Progenitor cell of endocrine pancreas (in vitro differentiated cells): ENCODE measurements at places on chromosomes 5 and 9.

- no peak for DNase-seq
Observed at GRCh38 chr5:157785801-157786200, 42.3 kb downstream of the LSM11 start.

DNA sequence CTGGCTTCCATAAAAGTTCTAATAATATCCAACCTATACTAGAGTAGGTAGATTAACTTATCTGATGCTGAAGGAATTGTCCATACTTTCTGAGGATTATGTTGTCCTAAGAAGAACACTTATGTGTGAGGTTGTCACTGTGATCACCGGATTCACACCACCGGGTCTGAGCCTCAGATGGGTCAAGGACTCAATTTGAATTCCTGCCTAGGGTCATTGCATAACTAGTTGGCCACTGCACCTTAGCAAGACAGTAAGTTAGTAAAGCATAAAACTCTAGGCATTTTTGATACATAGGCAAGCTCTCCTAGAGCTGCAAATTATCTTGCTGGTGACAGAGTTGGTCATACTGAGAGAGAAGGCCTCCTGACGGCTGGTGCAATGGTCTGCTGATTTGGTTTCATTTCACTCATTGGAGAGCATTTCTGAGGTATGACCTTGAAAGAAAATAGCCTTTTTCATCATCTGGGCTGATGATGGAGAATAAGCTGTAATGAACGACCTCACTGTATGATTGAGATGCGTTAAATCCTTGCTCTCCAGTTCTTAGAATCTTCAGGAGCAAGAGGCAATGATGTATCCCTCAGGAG is 72.0 kb upstream of the CKMT2 start:
- DNase-seq: no peak

DNA sequence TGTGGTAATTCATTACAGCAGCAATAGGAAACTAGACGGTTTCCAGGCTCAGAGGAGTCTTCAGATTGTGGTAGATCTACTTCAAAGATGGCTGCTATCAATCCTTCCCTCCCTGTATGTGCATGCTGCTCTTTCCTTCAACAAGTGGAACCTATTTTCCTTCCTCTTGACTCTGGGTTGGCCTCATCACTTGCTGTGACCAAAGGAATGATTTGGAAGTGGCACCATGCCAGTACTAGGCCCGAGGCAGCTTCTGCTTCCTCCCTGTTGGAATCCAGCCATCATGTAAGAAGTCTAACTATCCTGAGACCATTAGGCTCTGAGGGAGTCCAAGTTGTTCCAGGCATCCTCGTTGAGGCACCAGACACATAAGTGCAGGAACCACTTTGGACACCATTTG is 46.5 kb upstream of the MCTP1 start:
- no peak for DNase-seq

- DNase-seq: no peak
Observed at GRCh38 chr5:58774937-58775336, 192.1 kb downstream of the RAB3C start.

DNA sequence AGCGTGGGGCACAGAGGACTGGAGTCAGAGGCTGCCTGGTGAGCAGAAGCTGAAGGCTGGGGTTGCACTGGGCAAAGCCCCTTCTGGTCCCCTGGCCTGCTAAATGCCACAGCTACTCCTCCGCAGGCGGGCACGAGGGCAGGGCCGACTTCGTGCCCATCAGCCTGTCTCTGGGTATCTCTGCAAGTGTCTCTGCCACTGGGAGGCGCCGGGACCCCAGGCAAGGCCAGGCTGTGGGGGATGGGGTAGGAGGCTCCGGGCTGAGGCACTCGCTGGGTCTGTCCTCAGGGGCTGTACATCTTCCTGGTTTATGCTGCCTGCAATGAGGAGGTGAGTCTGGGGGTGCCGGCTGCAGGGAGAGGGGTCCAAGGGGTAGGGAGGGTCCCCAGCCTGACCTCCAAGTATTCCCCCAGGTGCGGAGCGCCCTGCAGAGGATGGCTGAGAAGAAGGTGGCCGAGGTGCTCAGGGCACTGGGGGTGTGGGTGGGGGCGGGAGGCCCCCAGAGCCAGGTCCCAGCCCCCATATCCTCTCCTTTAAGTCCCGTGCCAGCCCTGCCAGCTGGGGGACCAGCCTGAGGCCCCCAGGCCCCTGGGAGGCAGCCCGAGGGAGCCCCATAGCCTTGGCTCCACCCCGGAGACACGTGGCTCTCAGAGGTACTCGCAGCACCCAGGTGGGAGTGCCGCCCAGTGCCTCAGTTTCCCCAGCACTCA is 25.1 kb downstream of the ADGRD2 start:
- DNase-seq: no peak

- DNase-seq: no peak
Observed at GRCh38 chr5:157828944-157829639, 29.9 kb downstream of the CLINT1 start.

GRCh38 chr5:143922718-143923117 is 110.8 kb downstream of the HMHB1 start:
- no peak for DNase-seq

GRCh38 chr5:14156650-14157492 is 13.7 kb downstream of the TRIO start:
- no peak for DNase-seq

- DNase-seq: no peak
Observed at GRCh38 chr5:157547941-157548512, 27.5 kb downstream of the ADAM19 start.

GRCh38 chr5:172523146-172523745 is 68.9 kb upstream of the SH3PXD2B start:
- no peak for DNase-seq

- no peak for DNase-seq
Observed at GRCh38 chr9:130117816-130118632, 54.2 kb upstream of the NCS1 start.

- no peak for DNase-seq
Observed at GRCh38 chr5:77129391-77129990, 42.4 kb upstream of the ZBED3 start.

- no peak for DNase-seq
Observed at GRCh38 chr5:123916345-123917121, 404.6 kb downstream of the CSNK1G3 start.

DNA sequence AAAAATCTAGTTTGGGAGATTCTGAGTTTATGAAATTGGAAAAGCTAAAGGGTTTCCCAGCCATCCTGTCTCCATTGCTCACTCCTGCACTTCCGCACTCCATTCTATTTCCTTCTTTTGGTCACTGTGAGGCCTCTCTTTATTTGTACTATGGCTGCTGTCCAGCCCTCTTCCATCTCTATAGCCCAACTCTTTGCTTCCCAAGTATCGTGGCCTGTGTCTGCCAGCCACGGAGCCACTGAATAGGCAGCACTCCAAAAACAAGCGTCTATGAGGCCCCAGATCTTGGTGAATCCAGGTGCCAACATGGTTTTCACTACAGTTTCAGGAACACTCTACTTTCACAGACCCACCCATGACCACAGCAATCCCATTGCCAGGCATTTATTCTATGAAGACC is 37.2 kb downstream of the GRAMD2B start:
- DNase-seq: no peak

DNA sequence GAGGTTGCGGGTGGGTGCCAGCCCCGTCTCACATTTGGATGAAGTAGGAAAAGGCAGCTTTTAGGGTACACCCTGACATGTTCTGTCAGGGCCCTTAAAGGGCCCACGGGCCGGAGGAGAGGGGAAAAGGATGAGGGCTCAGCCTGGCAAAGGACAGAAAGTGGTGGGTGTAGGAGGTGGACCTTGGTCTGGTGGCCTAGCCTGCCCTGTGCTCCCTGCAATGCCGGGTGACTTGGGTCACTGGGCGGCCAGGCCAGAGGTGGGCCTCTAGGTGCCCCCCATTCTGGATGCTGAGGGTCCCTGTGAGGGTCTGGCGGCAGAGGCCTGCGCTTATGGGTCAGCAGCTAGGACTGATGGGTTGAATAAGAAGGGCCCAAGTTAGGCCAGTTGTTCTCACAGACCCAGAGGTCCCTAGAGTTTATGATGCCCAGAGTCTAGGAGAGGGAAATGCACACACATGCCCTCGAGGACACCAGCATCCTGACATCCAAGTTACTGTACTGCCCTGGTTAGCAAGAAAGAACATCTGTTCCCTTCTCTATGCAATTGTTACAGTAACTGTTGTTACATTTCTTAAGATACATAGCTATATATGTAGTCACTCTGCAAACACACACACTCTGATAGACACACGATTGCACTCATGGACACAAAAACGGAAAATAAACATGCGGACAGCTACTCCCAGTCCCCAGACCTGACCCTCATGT is 12.5 kb downstream of the TRIM7 start:
- DNase-seq: no peak

DNA sequence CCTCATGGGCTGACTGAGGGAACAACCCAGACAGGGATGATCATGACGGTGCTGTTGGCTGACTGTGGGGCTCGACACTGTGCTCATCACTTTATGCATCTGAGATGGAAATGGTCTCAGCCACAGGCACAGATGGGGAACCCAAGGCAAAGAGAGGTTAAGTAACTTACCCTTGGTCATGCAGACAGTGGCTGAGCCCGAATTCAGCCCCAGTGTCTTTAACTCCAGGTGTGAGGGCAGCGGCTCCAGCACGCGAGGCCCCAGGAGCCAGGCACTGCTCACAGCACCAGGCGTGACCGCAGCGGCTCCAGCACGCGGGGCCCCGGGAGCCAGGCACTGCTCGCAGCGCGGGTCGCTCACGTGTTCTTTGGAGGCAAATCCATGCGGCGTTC is 45.3 kb upstream of the FCN1 start:
- DNase-seq: no peak

- no peak for DNase-seq
Observed at GRCh38 chr9:136060671-136061371, 34.3 kb downstream of the NACC2 start.

DNA sequence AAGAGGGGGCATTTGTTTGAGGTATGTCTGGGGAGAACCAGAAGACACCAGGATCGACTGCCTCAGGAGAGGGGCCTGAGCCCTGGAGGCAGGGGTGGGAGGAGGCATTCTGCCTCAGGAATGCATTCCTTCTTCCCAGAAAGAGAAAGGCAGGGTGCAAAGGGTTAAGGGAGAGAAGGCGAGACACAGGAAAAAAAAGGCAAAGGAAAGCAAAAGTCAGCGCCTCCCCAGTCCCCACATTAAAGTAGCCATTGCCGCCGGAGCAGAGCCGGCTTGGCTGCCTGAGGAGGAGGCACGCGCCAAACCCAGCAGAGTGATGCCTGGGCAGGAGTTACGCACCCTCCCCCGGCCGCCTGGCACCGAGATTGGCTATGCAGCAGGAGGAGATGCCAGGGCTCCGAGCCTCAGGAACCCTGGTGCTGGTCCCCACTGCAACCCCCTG is 123.8 kb upstream of the PHYKPL start:
- no peak for DNase-seq

DNA sequence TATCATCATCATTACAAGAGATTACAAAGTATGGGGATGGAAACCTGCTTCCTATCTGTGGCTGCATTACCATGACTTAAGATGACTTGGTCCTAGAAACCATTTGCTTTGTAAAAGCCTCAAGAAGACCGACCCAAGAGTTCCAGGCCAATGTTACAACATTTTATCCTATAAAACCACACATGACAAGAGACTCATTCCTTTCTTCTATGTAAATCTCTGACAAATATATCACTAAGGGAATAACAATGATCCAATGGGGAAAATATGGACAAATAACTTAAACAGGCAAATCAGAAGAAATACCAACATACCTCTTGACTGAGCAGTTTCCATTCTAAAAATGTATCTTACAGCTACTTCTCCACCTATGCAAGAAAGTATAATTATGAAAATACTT is 44.3 kb upstream of the VPS13A start:
- no peak for DNase-seq

DNA sequence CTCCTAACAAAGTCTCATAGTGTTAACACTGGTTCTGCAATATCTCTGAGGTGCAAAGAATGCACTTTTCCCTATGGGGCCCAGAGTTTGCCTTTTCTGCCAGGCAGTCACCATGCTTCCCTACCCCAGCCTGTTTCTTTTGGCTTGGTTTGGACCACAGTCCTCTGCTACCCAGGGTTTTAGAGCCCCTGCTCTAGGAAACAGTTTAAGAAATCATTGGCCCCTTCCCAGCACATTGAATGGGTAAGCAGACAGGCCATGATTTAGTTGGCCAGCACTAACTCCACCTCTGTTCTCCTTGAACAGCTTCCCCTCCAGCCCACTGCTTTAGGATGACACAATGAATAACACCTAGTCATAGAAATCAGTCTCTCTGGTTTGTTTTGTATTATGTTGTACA is 73.2 kb downstream of the UBAP1 start:
- no peak for DNase-seq

- no peak for DNase-seq
Observed at GRCh38 chr5:86152988-86153560, 464.7 kb upstream of the COX7C start.

DNA sequence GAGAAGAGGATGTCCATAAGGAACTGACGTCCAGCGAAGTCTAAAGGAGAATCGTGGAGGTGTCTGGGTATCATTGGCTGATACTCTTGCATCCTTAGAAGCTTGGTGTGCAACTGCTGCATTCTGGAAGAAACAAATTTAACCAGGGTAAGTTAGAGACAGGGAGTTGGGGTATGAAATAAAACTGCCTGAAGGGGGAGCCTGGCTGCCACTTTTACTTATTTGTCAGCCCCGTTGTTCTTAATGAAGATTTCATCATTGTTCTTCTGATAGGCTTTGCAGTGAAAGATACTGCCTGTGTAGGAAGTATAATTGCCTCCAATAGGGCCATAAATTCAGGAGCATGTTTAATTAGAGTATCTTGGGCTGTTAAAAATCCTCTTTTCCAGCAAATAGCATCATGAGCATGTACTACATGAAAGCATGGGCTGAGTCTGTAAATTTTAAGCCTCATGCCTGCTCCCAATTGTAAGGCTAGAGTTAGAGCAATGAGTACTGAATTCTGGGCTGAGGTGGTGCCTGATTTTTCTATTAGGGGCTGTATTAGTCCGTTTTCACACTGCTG is 1264.5 kb upstream of the ACO1 start:
- DNase-seq: no peak

DNA sequence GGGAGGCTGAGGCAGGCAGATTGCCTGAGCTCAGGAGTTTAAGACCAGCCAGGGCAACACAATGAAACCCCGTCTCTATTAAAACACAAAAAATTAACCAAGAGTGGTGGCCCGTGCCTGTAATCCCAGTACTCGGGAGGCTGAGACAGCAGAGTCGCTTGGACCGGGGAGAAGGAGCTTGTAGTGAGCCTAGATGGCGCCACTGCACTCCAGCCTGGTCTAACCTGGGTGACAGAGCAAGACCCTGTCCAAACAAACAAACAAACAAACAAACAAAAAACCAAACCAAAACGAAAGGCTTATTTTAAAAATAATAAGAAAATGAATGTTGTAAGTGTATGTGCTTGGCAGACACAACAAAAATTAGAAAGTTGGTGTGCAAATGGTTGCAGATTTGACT is 536.3 kb upstream of the PTPRD start:
- no peak for DNase-seq

- no peak for DNase-seq
Observed at GRCh38 chr9:105305856-105306255, 61.4 kb downstream of the SLC44A1 start.

- DNase-seq: no peak
Observed at GRCh38 chr5:147826361-147826760, 5.1 kb downstream of the SPINK1 start.
